ENCODE measurements at places on chromosomes 3 and 15. TPM values are rescaled to one million over a fixed set of nuclear protein-coding genes. Genes with fewer than 3 reads are reported as not detected.
A peak's percentile ranks its signal among the peaks of the same experiment; 100 is the strongest.

Gene SPINK8
- not detected for total RNA-seq

Gene CDCP1
- 4.2 TPM for total RNA-seq

Gene SLC51A
- total RNA-seq = not detected

Gene ZNF774
- 3.3 TPM for total RNA-seq

Gene ARHGEF26
- 1.7 TPM for total RNA-seq

Gene ATP13A5
- total RNA-seq = not detected

Gene SKOR1
- not detected for total RNA-seq

Gene CHRNB4
- not detected for total RNA-seq

Gene BMF
- 31.0 TPM for total RNA-seq

Gene LRTM1
- total RNA-seq = not detected

Gene MASP1
- total RNA-seq = 0.62 TPM

Gene STAC
- 7.1 TPM for total RNA-seq

DNA sequence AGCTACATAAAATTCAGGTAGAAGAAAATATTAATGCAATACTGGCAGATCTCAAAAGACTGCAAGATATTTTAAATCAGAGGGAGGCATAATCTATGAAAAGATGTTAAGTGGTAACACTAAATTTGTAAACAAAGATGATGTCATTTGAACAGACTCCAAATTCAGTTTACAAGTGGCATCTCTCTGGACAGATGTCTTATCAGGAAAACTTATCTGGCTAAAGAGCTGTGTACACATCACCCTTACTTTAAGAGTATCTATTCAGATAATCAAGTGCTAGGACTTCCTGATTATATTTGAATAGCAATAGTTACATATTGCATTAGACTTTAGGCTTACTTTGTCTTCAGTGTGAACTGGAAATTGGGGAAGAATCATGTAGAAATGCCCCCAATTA lies 231.5 kb downstream of the WDR72 start:
- no peak for DNase-seq

DNA sequence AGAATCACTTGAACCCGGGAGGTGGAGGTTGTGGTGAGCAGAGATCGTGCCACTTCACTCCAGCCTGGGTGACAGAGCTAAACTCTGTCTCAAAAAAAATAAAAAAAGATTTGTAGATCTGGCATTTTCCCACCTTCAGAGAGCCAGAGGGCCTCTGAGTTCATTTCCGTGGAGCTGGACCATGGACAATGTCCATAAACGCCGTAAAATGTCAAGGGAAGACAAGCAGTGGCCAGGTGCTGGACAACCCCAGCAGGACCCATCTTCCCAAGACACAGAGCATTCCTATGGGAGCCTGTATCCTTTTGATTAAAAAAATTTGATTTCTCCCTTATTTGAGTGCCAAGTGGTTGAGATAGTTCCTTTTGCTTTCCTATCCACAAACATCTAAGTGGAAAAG lies 67.4 kb upstream of the NR2E3 start:
- DNase-seq = no peak

DNA sequence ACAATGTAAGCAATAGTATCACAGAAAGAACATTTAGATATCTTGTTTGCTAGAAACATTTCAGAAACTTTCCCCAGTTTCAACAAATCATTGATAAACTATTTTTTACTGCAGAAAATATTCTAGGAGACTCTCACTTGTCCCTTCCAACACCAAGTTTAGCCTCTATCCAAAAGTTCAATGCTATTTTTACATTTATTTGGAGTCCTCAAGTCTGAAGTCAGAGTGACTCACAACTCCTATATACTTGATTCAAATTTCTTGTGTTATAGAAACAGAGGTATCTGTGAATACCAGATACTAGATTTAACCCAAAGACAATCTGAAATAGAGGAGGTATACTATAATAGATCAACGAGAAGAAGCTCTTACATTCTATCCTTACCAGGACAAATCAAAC lies 49.6 kb downstream of the RFX7 start:
- DNase-seq = no peak

DNA sequence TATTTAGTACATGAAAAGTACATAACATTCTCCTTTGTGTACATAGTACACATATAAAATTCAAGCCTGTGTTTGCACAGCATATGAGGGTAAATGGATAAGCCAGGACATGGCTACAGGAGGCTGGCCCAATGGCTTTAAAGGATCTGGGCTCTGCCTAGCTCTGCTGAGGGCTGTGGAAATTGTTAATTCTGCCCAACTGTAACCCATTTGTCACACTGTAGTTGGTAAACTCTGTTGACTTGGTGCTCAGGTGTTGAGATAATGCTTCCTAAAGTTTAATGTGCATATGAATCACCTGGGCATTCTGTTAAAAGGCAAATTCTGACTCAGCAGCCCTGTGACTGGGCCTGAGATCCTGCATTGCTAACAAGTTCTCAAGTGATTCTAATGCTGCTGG lies 196.5 kb upstream of the ZPLD1 start:
- DNase-seq = no peak

GRCh38 chr15:52172869-52173268 lies 18.3 kb downstream of the GNB5 start:
- DNase-seq = no peak

DNA sequence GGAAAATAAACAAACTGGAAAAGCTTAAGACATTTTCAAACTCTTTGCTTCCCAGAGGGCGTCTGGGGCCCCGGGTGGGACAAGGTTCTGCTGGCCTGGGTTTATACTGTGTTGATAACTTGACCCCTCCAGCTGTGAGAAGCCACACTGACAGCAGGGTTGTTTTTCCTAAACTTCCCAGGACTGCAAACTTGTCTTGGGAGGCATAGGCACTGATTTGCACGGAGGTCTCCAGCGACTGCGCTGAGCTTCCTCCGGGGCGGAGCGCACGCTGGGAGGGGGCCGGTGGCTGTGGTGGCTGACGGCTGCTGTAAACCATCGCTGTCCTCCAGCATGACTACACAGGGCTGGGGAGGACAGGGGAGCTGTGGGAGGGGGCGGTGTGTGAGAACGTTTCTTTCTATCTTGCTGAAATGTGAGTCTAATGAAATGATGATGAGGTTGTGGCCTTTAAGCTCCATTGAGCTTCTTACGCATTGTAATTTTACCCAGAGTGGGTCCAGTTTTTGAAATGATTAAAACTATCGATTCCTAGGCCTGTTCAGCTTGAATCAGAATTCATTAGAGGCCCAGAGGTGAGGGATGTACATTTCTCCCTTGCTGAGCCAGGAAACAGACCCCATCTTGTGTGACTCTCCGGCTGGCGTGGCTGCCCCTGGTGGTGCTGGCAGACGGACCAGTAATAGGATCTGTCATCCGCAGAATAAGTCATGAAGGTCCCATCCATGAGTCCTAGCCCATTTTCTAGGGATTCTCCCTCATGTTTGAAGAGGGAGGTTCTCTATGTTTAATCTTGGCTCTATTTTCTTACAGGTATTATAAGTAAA lies 40.5 kb upstream of the VPS8 start:
- no peak for DNase-seq

- DNase-seq = no peak
Observed at GRCh38 chr3:158486200-158486599, 84.8 kb upstream of the MLF1 start.

DNA sequence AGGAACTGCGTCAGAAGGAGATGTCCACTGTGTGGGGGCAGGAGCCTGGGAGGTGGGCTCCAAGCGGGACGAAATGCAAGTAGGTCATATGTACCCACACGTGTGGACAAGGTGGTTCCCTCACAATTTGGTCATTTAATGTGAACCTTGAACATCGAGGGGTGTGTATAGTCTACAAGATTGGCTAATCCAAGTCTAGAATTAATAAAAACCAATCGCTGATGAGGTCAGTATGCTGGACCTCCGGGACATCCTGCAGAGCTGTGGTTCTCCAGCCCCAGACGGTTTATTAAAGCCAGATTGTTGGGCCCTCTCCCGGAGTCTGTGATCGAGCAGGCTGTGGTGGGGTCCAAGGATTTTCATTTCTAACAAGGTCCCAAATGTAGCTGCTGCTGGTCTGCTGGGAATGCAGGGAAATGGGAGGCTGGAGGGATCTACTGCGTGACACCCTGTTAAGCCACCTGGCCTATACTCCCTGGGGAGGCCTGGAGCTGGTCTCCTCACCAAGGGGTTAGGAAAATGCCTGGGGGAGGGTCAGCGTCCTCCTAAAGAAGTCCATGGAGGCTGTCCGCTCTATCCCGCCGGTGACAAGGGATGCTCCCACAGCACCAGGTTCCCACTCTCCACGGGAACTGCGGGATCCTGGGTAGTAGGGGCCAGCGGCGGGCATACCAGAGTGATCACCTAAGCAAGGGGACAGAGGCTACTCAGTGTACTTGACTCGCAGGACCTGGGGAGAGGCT lies 25.1 kb downstream of the PCSK6 start:
- DNase-seq = no peak

GRCh38 chr15:40239693-40240618 lies 1.1 kb downstream of the PAK6 start:
- DNase-seq = no peak

DNA sequence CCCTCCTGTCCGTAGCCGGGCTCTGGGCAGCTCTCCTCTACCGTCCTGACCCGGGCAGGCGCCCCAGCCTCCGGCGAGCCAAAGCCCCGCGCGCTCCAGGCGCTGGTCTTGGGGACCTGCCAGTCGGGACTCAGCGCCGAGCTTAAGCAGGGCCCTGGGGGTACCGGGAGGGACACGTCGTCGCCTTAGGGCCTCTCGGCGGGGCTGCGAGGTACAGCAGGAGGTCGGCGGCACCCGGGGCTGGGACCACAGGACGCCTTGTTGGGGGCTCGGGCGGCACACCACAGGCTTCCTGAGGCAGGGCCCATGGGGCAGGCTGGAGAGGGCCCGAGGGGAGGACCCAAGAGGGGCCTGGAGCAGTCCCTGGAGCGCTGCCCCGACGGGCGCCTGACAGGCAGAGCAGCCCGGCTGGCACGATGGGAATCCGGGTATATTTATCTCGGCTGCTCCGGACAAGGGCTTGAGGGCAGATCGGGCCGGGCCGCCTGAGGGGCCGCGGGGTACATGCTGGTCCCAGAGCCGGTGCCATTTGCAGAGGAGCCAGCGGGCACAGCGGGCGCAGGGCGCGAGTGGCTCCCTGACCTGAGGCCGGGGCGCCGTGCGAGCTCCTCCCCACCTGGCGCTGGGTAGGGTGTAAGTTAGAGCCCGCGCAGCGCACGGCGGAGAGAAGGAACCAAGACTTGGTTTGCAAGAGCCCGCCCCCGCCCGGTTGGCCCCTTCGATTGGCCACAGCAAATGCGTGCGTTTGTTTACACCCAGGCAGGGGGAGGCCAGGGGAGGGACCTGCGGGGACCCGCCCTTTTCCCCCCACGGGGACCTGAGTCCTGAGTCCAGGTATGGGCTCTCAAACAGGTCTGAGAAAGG lies 574 bp downstream of the SLC38A3 start:
- DNase-seq = peak; percentile 10

GRCh38 chr15:42154212-42154941 lies 2.1 kb downstream of the PLA2G4F start:
- no peak for DNase-seq

GRCh38 chr15:33608714-33609113 lies 297.9 kb downstream of the RYR3 start:
- DNase-seq = no peak

- peak; percentile 26 for DNase-seq
Observed at GRCh38 chr15:60520825-60521368, 42.0 kb upstream of the ICE2 start.

DNA sequence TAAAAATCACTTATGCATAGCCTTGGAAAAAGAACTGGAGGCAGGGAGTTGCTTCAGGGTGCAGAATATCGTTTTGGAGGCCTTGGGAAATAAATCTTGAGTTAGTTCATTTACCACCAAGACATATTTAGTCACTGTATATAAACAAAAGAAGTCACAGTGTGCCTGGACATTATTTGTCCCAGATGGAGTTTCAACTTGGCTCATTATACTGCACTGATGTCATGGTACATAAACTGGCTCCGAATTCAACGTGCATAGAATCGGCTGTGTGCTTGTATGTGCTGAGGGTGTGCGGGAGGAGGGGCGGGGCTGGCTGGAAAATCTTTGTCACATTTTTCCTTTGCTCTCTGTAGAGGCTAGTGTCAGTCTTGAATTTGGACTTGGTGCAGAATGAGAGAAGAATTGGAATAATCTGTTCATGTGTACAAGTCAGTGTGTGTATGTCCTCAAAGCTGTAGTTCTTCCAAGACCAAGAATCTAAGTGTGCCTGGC lies 86.6 kb downstream of the FNDC3B start:
- DNase-seq = peak; percentile 72

- no peak for DNase-seq
Observed at GRCh38 chr3:195181741-195182469, 89.1 kb downstream of the XXYLT1 start.

GRCh38 chr3:176697284-176697889 lies 499.9 kb downstream of the TBL1XR1 start:
- no peak for DNase-seq

- no peak for DNase-seq
Observed at GRCh38 chr3:187305881-187306280, 14.3 kb upstream of the MASP1 start.

GRCh38 chr15:40232625-40233070 lies 6.2 kb upstream of the PAK6 start:
- DNase-seq = no peak

DNA sequence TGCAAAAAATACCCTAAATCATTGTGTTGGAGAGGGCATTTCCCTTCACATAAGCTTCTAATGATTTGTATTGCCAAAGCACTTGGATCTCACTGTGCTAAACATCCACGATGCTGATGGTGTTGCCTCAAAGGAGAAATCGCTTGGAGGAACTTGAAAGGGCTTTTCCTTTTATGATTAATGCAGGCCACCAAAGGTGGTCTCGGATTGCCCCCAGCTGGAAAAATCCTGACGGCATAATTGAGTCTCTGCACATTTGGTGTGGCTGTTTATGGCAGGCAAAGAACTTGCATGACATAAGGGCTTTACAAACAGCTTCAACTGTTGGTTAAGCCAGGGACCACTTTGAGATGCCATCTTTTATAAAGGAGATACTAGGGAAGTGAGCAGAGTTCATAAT lies 664.0 kb upstream of the ADAMTS9 start:
- DNase-seq = no peak

DNA sequence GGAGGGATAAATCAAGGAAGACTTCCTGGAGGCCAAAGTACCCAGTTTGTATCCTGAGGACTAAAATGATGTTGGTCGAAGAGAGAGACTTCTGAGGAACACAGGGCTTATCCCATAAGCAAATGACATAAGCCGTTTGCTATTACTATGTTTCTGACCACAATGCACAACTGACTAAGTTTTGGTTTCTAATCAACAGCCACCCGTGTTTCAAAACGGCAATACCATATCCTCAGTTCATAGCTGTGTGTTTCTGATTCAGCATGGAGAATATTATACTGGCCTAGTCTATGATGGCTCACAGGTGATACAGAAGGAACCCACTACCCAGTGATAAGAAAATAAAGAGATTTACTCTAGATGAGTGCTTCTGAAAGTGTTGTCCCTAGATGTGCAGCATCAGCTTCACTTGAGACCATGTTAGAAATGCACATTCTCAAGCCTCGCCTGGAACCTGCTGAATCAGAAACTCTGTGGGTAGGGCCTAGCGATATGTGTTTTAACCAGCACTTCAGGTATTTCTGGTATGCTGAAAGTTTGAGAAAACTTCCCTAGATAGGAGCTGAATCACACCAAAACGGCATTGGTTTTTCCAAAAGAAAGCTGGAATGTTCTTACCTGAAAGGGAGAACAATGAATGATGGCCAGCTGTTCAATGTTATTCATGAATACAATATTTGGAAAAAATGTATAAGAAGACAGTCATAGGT lies 639.7 kb upstream of the NR2F2 start:
- DNase-seq = peak; percentile 34
